ENCODE measurements at places on chromosomes 4 and X.

DNA sequence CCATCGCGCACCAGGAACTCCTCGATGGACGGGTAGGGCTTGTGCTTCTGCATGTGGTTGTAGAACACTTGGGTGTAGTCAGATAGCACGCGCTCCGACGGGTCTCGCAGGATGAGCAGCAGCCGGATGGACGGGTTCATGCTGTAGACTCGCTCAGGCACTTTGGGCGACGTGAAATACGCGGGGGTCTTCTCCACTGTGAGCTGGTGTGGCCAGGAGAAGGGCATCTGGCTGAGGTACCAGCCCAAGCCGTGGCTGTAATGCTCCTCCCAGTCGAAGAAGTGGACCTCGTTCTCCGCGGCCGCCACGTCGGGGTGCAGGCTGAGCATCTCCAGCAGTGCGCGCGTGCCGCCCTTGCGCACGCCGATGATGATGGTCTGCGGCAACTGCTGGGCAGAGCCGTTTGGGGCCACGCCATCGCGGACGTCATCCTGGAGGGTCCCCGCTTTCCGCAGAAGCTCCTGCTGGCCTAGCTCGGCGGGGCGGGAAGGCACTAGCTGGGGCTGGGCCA, 29.2 kb downstream of the HS3ST1 start:
- no peak for DNase-seq

DNA sequence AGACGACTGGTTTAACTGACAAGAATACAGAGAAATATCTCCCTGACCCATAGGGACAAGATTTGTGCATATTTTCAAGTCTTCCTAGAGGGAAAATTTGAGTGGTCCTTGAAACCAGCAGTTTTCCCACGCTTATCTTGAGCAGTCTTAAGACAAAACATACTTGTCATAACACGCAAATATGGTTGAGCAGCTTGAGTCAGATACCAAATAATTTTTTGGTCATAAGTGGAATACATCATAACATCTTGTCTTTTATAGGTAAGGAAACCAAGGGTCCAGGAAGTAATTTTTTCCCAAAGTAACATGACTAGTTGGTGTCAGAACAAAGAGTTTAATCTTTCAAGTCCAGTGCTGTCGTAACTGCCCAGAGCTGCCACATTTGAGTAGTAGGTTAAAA, 50.5 kb downstream of the MOSPD2 start:
- DNase-seq: no peak

DNA sequence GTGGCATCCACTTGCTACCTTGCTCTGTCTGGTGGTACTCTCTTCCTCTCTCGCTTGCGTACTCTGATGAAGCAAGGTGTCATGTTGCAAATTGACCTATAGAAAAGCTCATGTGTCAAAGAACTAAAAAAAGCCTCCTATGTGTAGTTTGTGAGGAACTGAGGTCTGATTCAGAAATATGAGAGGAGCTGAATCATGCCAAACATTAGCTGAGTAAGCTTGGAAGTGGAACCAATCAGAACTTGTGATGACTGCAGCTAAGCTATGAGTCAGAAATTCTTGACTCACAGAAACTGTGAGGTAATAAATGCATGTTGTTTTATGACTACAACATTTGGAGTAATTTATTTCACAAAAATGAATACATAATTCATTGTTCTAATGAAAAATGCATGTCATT, 2138.8 kb downstream of the PCDH7 start:
- no peak for DNase-seq

GRCh38 chr4:145791988-145792387, 112.0 kb downstream of the C4orf51 start:
- DNase-seq: no peak

- no peak for DNase-seq
Measured at GRCh38 chrX:39941332-39941920, 156.3 kb downstream of the BCOR start.

DNA sequence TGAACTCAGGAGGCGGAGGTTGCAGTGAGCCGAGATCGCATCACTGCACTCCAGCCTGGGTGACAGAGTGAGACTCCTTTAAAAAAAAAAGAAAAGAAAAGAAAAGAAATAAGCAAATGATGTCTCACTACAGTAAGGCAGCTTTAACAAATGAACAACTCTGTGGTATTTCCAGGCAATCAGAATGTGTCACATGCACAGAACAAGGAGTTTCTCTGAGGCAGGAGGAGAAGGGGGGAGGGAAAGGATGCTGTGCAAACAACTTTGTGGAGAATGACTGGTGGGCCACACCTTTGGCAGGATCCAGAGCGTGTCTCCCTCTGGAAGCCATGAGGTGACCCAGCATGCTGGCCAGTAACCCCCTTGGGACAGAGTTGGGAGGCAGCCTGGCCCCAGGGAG, 57.6 kb downstream of the RAI2 start:
- no peak for DNase-seq

Data from NCI-H1930 (cell line).